ENCODE measurements at places on chromosomes 13 and 19.

DNA sequence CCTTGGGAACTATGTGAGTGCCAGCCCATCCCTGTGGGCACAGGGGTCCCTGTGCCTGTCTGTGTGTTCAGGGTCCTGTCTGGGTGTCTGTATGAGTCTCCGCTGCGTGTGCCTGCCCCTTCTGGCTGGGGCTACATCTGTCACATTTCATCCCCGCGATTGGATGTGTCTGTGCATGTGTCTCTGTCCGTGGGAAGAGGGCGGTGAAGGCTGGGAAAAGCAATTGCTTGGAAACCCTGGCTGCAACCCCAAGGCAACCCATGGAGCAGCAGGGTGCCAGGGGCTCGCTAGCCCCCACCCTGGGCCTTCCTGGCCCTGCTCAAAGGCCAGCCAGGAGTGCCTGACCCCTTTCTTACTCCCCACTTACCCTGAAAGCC lies 1.4 kb downstream of the MAG start:
- H3K4me3 ChIP-seq: no peak overlapping the region
- no peaks in the 10 kb centered on the region for H3K4me1 ChIP-seq
- H3K27ac ChIP-seq: no peak overlapping the region

GRCh38 chr19:15443838-15444237 lies 5.9 kb downstream of the WIZ start:
- H3K27ac ChIP-seq: peak overlapping the region; percentile 94
- H3K4me1 ChIP-seq: peaks cover 56% of the 10 kb centered on the region
- no peaks in the 10 kb centered on the region for H3K27me3 ChIP-seq

DNA sequence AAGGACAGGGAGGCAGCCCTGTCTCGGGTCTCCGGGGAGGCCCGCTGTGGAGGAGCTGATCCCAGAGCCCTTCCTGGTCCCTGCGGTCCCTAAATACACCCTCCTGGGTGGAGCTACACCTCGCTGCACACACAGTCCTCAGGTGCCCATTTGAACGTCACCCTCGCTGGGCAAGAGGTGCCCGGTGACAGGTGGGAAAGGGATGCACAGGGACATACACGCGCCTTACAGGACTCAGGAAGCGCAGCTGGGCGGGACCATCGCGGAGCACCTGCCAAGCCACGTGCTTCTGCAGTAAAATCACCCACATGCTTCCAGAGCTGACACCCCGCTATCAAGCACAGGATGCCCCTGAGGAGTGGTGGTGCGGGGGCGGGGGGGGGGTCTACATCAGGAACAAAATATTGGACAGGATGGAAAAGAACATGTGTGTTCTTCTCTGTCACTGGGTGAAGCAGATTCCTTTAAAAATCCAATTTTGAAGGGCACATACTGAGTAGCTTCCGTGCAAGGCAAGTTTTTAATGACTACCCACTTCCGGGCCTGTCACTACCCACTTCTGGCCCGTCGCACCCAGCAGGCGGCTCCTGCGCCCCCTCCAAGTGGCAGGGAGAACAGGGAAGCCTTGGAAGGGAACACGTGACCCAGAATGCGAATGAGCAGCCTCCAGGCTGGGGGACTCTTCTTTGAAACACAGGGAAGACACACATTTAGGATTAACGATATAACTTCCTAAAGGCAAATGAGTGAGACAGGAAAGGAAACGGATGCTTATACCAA lies 78.9 kb downstream of the COL4A1 start:
- H3K4me3 ChIP-seq: no peak overlapping the region
- H3K36me3 ChIP-seq: peaks cover 3% of the 10 kb centered on the region
- no peaks in the 10 kb centered on the region for H3K27me3 ChIP-seq
- peaks cover 99% of the 10 kb centered on the region for H3K4me1 ChIP-seq
- peak overlapping the region; percentile 58 for H3K27ac ChIP-seq

DNA sequence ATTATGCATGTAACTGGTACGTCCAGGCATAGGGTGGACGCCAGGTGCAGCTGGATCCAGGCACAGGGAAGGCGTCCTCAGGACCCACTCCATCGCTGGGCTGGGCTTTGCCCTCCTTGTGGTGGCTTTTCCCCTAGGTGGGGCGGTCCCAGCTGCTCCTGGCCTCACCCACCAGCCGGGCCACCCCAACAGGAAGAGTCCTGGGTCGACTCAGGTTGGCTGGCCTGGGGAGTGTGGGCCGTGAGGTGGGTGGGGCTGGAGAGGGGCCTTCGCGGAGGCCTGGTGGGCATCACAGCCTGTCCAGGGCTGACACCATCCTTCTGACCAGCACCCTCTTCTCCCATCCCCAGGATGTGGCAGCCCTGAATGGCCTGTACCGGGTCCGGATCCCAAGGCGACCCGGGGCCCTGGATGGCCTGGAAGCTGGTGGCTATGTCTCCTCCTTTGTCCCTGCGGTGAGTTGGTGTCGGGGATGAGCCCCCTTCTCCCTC lies 3.2 kb upstream of the GARIN5A start:
- H3K4me3 ChIP-seq: no peak overlapping the region
- DNase-seq: no peak
- no peak overlapping the region for H3K27ac ChIP-seq
- peaks cover 43% of the 10 kb centered on the region for H3K4me1 ChIP-seq

DNA sequence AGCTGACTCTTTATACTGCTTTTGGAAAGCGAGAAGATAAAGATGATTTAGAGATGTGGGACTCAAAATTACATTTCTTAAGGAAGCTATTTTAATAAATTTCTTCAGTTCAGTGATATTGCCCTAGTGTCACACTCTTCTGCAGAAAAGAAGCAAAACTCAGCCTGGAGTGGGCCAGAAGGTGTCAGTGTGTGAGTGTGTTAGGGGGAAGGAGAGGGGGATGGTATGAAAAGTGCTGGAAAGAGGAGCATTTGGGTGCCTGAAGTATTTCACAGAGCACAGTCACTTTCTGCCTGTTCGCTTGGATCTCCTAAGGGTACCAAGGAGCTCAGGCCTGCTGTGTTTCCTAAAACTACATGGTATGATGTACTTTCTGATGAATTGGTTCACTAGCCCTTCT lies 84.5 kb upstream of the FRY start:
- no peak overlapping the region for H3K4me3 ChIP-seq
- no peaks in the 10 kb centered on the region for H3K27me3 ChIP-seq
- H3K27ac ChIP-seq: no peak overlapping the region
- peaks cover 15% of the 10 kb centered on the region for H3K36me3 ChIP-seq
- DNase-seq: no peak
